ENCODE measurements at places on chromosomes 7 and 10. TPM values are rescaled to one million over a fixed set of nuclear protein-coding genes. Genes with fewer than 3 reads are reported as not detected.

Gene H2BK1
- not detected for total RNA-seq

Gene POM121
- total RNA-seq = 8.6 TPM

Gene FFAR4
- total RNA-seq = not detected

Gene NPSR1
- not detected for total RNA-seq

Gene LOXL4
- total RNA-seq = 0.25 TPM

Gene PTPN20
- 4.7 TPM for total RNA-seq

Gene GIMAP4
- total RNA-seq = 4.7 TPM

Gene HABP2
- under 0.01 TPM for total RNA-seq

Gene NEBL
- total RNA-seq = 43.0 TPM

All from temporal lobe (tissue), 4 donors.